Stimulated activated CD4-positive, alpha-beta T cell treated with anti-CD3 and anti-CD28 coated beads, Interleukin-4, amount 100 ng/mL, for 4 hours (primary cell): ENCODE measurements at places on chromosomes 4 and X.

DNA sequence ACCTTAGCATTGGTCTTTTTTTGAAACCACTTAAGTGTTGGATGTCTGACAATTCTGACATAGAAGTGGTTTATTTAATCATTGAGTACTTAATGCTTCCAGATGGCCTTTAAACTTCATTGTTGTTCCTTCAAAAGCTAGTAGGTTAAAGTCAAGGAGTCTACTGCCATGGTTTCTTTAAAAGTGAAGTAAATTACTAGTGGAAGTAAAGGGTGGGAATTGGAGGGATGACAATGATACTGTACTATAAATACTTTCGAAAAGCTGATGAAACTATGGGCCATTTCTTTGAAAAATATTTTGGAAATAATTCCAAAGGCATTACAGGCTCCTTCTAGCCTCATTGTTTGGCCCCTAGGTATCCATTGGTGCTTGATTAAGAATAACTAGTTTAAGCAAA, 51.9 kb downstream of the ATP10D start:
- DNase-seq, result no peak

- DNase-seq, result no peak
Observed at GRCh38 chr4:87838205-87838604, 5.4 kb downstream of the MEPE start.

DNA sequence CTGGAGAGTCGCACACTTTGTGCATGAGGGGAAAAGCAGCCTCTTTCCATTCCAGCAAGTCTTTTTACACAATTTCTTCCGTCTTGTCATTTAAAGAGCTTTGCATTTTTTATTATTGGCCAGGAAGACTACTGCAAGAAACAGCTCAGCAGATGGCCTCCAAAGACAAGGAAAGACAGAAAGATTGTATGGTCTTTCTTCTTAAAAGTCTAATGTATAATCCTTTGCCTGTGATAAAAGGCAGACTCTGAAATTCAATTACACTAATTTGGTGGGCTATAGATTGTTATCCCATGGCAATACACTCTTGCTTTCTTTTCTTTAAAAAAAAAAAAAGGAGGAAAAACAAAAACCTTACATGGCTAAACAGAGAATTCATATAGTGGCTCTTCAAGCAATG, 5.9 kb downstream of the CAPN6 start:
- no peak for DNase-seq

DNA sequence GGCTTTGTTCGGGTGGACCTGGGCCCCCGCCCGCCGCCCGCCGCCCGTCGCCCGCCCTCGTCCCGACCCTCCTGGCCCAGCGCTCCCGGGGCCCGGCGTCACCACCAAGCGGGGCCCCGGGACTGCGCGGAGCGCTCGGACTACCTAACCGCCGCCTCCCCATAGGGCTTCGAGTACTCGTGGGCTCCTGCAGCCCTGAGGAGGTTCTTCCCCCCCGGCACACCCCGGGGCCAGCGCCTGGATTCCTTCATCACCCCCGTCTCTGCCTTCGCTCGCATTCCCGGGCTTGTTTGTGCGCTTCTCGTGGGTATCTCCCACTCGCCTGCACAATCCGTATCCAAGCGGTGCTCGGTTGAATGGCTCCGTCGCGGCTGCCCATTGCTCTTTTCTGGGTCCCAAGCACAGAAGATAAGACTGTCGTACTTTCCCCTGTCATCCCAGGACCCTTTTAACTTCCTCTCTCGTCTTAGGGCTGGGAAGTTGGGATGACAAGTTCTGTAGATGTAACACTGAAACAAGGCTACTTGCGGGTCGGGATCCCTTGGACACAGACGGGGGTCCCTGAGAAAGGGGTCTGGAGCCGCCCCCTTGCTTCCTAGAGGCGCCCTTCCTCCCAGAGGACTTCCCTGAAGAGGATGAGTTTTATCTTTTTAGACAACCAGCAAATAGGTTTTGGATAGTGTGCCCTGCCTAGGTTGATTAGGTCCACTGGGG, 565 bp downstream of the MOB1B start:
- DNase-seq, result no peak

DNA sequence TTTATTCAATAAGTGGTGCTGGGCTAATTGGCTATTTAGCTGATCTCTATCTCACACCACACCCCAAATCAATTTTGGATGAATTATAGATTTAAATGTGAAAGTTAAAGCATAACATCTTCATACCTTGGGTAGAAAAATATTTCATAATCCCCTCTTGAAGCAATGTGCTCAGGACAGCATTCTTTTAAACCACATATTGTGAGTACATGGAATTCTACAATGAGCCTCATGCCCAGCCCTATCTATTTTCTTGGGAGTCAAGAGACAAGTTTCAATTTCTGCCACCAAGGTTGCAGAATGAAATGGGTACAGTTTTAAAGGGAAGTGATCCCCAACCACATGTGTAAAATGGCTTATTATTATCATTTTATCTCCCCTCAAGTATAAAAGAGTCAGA, 30.6 kb upstream of the GPRIN3 start:
- no peak for DNase-seq

GRCh38 chr4:114926583-114926982, 186.8 kb downstream of the NDST4 start:
- no peak for DNase-seq

DNA sequence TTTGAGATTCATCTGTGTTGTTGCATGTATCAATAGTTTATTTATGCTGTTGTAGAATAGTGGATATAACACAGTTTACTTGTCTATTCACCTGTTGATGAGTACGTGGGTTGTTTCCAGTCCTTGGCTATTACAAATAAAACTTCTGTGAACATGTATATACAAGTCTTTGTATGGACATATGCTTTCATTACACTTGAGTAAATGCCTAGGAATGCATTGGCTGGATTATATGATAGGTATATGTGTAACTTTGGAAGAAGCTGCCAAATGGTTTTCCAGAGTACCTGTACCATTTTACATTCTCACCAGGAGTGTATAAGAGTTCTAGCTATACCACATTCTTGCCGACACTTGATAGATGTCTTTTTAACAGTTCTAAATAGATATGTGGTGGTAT, 16.5 kb downstream of the ART3 start:
- no peak for DNase-seq

- DNase-seq, result no peak
Observed at GRCh38 chr4:111934314-111934713, 210.9 kb upstream of the FAM241A start.
